ENCODE measurements at places on chromosomes 5 and 9.

DNA sequence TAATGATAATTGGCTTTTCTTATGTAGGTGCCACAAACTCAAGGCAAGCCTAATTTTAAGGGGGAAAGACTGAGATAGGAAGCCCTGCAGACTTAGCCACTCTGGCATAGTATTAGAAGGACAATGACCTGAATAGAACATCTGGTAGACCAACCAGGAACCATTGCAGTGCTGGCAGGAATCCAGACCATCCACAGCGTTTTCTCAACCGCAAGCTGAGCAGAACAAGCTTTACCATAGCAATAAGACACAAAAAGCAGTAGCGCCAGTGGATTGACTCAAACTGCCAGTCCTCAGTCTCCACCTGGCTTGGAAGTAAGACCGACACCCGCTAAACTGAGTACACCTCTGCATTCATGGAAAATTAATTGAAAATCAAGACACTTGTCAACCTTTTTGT lies 141.3 kb upstream of the LPAR1 start:
- no peak for DNase-seq

- DNase-seq = no peak
Observed at GRCh38 chr9:108374626-108375025, 481.2 kb downstream of the ACTL7B start.

GRCh38 chr5:177128551-177128981 lies 5.0 kb upstream of the NSD1 start:
- no peak for DNase-seq

GRCh38 chr9:126608551-126608950 lies 5.2 kb upstream of the LMX1B start:
- DNase-seq = no peak

DNA sequence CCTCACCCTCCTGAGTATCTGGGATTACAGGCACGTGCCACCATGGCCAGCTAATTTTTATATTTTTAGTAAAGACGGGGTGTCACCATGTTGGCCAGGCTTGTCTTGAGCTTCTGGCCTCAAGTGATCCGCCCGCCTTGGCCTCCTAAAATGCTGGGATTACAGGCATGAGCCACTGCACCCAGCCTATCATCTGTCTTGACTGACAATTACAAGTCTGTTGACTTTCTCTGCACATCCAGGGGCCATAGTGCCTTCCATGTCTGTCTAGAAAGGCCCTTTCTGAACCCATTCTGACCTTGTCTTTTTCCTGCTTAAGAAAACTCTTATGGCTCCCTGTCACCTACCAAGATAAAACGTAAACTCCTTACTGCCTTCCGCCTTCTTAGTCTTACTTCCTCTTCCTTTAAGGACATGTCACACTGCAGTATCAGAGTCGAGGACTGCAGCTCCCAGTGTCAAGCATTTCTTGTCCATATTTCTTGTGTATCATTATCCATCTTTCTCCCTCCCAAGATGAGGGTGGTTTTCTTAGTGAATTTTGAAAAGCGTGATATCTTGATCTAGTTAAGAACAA lies 49.9 kb upstream of the SHB start:
- no peak for DNase-seq

- DNase-seq = no peak
Observed at GRCh38 chr5:114471529-114471928, 109.7 kb downstream of the KCNN2 start.

- DNase-seq = no peak
Observed at GRCh38 chr5:172229904-172230303, 35.9 kb downstream of the EFCAB9 start.

DNA sequence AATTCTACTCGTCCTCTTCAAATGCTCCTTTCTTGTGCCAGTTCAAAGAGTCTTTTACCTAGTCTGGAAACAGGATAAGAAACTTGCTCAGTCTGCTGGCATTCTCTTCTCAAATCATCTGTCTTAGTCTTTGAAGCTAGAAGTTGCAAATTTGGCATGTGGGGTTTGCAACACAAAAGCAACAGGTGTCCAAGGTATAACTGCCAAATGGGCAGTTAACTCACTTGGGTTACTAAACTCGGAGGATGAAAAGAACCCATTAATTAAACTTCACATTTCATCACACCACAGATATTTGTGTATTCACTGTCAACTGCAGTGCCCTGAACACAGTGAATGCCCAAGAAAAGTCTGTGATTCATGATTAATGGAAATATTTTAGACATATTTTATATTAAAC lies 108.0 kb upstream of the TARS1 start:
- DNase-seq = no peak

DNA sequence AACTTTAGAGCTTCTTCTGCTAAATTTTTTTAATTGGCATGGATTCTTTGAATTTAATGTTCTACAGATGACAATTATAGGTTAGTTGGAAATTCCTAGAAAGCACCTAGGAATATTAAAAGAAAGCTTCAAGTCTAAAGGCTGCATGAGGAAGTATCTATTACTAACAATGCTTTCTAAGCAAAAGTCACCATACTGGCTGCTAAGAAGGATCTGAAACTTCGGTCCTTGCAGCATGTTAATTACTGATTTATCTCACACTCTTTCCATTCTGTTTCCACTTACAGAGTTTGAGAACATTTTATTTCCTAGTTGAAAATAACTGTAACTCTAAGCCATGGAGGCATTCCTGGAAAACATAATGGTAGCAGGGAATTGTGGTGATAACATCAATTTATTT lies 8.4 kb downstream of the SEMA6A start:
- no peak for DNase-seq

- DNase-seq = no peak
Observed at GRCh38 chr9:108768744-108769143, 87.0 kb downstream of the ACTL7B start.

DNA sequence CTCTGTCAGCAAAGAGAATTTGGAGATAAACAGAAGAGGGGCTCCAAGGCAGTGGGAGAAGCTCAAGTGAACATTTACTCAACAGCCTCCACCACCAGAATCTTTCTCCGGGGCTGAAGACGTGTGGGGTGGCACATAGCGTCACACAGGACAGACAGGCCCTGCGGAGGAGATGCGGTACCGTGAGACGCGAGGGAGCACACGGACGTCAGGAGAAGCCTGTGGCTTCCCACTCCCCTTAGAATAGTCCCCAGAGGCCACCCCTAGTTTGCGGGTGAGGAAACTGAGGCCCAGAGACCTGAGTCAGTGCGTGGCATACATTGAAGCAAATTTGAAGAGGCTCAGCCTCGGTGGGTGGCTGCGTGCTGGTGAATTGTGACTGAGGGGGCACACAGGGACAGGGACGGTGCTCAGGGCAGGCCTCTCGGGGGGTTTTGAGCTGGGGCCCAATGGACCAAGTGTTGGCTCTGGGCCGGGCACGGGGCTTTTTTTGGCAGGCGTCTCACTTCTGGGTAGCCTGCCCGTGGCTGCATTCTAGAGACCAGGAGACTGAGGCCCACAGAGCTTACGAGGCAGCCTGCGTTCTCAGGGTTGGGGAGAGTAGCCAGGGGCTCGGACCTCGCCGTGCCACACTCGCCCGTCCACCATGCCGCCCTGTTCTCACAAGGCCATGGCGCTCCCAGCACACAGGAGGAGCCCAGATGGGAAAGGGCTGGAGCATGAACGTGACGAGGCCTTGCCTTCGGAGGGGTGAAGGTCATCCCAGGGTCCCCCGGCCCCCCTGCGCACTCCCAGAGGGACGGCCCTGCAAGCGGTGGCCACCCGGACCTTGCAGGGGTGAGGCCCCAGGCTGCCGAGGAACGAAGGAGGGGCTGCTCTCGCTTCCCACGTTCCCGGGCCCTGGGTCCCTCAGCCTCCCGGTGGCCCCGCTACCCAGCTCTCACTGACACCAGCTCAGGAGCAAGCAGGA lies 220.6 kb downstream of the C9orf50 start:
- no peak for DNase-seq

All from activated CD4-positive, CD25-positive, alpha-beta regulatory T cell (primary cell).